ENCODE measurements at places on chromosomes 4 and X.

DNA sequence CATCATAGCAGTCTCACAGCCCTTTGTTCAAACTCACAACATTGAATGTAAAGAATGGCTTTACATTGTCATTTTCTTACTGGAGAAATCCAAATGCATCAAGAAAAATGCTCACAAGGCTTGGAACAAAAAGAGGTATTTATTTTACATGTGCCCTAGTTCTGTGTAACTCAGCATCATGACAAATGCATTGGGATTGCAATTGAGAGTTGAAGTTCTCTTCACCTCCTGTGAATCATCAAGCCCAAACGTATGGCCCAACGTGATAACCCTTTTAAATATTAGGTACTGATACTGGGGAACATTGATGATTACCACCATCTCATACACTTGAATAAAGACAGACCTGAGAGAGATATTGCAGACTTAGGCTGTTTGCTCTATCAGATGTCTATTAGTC is 61.6 kb downstream of the GASK1B start:
- DNase-seq, result no peak

DNA sequence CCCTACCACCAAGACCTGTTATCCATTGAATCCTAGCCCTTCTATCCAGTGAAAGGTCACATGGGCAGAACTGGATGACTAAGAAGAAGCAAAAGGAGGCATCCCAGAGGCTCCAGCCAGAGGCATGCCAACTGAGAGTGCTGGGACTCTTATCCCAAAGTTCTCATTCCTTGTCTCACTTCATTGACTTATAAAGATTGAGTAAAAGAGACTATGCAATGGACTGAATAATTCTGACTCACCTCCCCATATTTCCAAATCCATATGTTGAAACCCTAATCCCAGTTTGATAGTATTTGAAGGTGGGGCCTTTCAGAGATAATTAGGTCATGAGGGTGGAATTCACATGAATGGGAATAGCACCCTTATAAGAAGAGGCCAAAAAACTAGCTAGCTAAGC is 131.4 kb downstream of the COL25A1 start:
- no peak for DNase-seq

DNA sequence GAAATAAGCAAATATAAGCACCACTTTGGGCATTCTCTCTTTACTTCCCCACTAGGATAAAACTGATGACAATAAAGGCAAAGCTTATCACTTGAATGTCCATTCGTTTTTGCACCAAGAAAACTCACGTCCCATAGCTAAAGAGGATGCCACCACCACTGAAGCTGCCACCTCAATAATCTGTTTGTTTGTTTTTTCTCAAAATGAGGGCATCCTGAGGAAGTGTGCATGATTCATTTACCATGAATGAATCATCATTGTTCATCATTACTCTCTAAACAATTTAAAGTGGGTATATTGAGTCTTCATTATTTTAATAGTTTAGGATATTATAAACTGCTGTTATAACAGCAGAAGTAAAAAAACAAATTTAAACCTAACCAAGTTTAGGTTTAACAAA is 168.2 kb downstream of the DCTD start:
- DNase-seq, result no peak

DNA sequence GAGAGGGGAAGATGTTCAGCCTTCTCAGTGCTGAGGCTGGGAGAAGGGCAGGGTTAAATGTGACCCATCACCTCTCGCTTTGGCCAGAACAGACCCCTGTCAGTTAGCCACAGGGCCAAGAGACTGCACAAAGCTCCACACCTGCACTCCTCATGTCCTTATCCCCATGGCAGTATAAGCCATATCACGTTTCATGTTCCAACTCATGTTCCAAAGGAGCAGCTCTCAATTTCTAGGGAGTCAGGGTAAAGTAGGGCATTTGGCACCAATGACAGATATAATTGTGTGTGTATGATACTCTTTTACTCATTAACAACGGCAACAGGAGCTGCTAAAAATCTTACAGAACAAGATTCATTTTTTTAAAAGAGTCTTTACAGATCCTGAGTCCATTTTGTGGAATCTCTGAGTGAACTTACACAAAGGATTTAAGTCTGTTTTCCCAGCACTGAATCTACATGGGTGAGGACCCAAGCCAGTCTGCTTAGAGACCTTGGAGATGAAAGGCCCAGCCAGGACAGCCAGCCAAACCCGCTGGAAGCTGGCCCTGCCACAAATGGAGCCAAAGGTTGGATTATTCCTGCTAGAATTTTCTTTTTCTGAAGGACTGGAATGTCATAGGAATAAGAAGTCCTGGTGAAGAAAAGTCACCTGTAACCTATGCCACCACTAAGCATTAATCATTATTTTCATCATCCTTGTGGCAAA is 129.1 kb upstream of the SMAD1 start:
- DNase-seq, result no peak

GRCh38 chrX:133633162-133633561 is 217.9 kb upstream of the GPC4 start:
- DNase-seq, result no peak

- no peak for DNase-seq
Observed at GRCh38 chrX:70336767-70337166, 46.9 kb downstream of the KIF4A start.

DNA sequence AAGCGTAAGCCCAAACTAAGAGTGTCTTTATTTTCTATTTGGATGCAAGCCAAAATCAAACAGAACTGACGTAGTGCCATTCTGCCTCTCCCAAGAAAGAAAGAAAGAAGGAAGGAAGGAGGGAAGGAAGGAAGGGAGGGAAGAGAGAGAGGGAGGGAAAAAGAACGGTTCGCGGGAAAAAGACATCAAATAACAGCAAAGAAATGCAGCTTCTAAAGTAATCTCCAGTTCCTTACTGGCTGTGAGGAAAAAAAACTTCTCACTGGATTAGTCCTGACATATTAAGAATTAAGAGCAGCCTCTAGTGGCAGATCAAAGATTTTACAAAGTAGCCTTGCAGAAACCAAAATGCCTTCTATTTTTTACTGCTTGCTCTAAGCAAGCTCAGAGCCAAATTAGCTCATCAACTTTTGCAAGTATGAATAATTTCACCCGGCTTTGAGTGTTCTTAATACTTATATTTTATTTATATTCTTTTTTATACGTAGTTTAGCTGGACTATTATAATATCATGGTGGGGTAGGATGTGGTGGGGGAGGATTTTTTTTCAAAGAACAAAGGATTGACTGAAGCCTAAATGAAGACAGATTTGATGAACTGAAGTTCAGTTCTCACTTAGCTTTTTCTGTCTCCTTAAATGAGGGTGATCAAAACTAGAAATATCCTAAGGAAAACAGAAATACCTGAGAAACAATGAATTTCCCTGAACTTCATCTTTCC is 36.6 kb downstream of the PITX2 start:
- DNase-seq, result no peak

DNA sequence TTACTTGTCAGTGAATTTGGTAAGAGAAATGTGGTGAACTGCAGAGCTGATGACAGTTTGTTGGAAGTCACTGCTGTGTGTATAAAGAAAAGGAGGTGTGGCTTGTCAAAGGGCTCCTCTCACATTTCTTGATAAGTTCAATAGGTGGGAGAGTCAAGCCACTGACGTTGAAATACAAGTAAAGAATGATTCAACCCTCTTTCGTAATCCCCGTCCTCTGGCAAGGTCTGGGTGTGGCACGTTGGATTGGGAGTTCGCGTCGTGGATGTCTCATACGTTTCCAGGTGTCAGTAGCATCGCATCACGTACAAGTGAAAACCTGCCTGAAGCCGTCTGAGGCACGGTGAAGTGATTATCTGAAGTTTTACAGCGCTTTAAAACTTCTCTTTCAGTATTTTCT is 76.4 kb downstream of the EGF start:
- no peak for DNase-seq

DNA sequence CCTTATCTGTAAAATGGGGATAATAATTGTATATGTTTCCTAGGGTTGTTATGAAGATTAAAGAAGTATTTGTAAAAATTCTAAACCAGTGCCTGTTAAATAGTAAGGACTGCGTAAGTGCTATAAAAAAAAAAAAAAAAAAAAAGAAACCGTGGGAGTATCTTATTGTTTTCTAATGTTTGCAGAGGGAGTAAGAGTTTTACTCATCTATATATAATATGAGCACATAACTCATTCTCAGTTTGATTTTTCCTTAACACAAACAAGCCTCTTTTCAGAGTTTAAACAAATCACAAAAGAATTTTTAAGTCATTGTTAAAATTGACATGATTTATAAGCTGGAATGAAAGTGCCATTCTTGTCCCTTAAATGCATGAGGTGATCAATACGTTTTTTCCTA is 104.9 kb downstream of the AMELX start:
- DNase-seq, result no peak

GRCh38 chrX:19403696-19404095 is 60.0 kb downstream of the PDHA1 start:
- DNase-seq, result no peak

DNA sequence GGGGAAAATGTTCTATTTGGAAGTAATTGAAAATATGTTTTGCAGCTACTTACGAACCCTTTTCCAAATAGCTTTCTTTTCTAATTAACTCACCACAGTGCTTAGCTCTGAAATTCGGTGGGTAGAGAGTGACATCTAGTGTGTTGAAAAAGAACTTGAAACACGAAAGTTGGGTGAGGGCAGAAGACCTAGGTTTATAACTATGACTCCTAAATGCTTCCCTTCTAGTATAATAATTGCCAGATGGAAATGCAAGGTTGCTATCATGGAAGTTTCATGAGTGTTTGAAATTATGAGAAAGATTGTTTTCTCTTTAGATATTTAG is 77.3 kb upstream of the NOCT start:
- DNase-seq, result peak; percentile 8

DNA sequence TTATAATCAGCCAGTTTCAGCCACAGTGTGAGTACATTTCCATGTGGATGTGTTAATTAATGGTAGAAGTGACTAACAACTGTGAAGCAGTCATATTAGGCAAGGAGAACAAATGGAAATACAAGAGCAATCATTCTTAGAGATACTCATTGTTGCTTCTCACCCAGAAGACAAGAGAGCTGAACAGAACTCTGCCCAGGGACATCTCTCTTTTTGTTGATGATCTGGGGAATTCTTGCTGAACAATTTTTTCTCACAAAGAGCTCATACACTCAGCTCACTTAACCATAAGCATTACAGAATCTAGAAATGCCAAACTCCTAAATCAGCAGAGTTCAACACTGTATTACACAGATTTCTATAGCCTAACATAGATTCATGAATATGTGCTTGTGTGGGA is 150.1 kb downstream of the COMMD8 start:
- no peak for DNase-seq

- peak; percentile 49 for DNase-seq
Observed at GRCh38 chr4:26803211-26803861, 57.3 kb upstream of the STIM2 start.

- DNase-seq, result no peak
Observed at GRCh38 chr4:66294638-66295037, 624.3 kb upstream of the EPHA5 start.

GRCh38 chr4:52628543-52628942 is 30.6 kb downstream of the USP46 start:
- DNase-seq, result no peak

DNA sequence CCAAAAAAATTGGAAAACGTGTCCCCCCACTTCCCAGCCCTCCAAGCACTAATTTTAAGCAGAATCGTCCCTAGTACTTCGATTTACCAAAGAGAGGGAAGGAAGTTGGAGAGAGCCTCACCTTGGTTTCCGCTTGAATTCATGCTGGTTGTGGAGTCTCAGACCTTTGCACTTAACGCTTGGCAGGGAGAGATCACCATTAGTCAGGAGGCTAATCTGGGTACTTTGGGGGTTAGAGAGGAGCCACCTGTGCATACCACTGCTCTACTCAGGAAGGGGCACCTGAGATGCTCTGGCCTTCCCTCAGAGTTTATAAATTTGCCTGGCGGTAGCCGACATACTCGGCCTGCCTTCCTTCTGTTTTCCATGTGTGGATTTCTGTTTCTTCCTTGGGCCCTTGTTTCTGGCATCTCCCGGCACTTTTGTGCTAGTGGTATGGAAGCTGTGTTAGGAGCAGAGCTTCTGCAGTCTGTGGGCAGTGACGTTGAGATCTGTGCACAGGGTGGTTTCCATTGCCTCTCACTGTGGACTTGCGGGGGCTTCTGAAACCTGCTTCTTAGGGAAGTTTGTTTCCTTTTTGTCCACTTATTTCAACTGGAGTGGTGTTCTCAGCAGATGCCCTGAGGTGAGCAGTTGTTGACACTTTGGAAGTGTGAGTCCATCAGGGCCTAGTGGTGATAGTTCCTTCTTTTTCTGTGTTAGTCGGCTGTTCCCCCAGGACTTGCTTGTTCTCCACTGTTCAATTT is 104.2 kb downstream of the TMEM131L start:
- DNase-seq, result no peak

GRCh38 chrX:83169683-83170082 is 338.4 kb upstream of the POU3F4 start:
- DNase-seq, result no peak

- DNase-seq, result no peak
Observed at GRCh38 chr4:121277194-121278105, 103.4 kb downstream of the QRFPR start.
